ENCODE measurements at places on chromosomes 16 and 17.
A peak's percentile ranks its signal among the peaks of the same experiment; 100 is the strongest.

DNA sequence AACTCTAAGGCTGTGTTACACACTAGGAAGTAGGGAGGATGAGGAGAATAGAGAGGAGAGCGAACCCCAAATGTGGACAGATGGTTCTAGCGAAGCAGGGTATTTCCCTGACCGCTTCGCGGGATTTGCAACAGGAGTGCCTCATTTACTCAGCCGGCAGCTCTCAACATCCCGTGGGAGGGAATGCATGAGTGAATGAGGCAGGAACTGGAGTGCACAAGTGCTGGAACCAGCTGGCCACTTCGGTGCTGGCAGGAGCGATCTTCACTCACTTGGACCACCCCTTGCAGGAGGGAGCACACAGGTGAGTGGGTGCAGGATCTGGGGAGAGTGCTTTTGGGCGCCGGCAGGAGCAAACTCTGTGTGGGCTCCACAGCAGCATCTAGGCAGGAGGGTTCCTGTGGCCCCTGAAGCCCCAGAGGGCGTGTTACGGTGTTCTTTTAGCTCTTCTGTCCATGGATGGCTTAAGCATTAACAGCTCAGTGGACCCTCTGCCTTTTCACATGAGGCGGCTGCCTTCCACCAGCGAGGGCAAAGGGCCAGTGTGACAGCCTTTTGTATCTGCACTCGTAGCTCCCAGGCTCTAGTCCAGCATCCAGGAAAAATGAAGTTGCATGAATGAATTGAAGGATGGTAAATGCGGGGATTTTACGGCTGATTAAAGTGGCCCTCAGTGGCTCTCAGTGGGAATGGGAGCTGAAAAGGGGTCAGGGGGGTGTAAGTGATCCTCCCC is 17.4 kb upstream of the ZNHIT3 start:
- DNase-seq = no peak

DNA sequence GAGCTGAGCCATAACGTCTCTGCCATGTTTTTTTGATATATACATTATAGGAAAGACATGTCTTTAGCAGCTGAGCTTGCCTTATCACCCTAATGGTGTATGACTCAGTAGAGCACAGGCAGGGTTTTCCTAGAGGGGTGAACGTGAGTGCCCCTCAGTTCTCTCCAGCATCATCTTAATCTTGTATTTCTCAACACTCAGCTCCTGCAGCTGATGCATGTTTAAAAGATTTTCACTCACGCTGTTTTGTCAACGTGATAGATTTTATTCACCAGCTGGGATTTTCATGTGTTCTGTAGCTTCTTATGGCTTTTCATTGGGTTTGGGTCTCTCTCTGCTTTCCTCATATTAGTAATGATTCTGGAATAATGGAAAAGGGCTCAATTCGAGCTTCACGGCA is 186.0 kb upstream of the PMFBP1 start:
- no peak for DNase-seq

- DNase-seq = no peak
Measured at GRCh38 chr17:54969658-54970572, 1.4 kb downstream of the STXBP4 start.

- DNase-seq = peak; percentile 60
Measured at GRCh38 chr16:4970010-4970409, 11.9 kb downstream of the SEC14L5 start.

DNA sequence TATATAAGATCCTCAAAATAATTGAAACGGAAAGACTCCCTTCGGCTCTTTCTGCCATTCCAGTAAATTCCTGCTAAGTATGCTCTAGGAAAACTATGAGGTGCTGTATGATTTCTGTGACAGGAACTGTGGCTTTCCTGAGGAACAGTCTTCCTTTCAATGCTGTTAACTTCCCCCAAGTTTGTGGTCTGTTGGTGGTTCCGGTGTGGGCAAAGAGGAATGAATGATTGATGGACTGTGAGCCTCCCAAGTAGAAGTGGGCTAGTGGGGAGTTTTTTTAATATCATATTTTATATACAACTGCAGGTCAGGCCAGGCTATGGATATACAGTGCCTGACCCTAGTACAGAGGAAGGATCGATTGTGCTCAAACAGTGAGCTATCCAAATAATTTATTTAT is 560.7 kb upstream of the RBFOX1 start:
- no peak for DNase-seq

- no peak for DNase-seq
Measured at GRCh38 chr16:89700649-89701424, 668 bp downstream of the SPATA2L start.

DNA sequence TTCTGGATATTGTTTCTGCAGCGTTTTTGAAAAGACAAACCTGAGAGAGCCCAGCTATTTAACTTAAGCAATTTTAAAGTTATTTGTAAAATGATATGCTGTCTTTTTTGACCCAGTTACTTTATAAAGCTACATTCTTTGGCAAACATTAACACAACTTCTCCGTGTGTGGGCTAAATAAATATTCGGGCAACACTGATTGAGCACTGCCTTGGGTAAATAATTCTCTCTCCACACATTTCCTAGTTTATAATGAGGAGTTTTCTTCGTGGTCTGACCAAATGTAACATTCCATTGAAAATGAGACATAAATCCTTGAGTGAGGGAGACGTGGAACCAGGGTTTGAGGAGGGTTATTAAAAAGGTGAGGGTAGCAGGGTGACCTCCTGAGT is 142.8 kb downstream of the WWOX start:
- no peak for DNase-seq

DNA sequence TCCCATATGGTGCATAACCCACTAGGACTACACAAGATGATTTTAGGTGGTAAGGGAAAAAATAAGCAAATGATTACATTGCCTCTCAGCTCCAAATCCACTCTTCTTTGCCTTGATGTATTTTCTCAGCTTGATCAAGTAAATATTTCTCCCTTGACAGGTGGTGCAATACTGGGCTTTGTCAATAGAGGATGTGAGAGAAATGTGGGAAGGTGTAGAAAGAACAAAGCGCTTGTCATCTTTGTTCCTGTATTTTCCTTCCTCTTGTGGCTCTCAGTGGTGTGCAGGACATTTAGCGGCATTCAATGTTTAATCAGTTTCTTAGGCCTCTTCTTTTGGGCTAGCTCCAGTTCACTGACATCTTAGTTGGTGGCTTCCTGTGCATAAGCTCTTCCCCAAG is 1165.8 kb upstream of the GOT2 start:
- no peak for DNase-seq

- DNase-seq = no peak
Measured at GRCh38 chr16:72173997-72174396, 2.0 kb upstream of the PMFBP1 start.

DNA sequence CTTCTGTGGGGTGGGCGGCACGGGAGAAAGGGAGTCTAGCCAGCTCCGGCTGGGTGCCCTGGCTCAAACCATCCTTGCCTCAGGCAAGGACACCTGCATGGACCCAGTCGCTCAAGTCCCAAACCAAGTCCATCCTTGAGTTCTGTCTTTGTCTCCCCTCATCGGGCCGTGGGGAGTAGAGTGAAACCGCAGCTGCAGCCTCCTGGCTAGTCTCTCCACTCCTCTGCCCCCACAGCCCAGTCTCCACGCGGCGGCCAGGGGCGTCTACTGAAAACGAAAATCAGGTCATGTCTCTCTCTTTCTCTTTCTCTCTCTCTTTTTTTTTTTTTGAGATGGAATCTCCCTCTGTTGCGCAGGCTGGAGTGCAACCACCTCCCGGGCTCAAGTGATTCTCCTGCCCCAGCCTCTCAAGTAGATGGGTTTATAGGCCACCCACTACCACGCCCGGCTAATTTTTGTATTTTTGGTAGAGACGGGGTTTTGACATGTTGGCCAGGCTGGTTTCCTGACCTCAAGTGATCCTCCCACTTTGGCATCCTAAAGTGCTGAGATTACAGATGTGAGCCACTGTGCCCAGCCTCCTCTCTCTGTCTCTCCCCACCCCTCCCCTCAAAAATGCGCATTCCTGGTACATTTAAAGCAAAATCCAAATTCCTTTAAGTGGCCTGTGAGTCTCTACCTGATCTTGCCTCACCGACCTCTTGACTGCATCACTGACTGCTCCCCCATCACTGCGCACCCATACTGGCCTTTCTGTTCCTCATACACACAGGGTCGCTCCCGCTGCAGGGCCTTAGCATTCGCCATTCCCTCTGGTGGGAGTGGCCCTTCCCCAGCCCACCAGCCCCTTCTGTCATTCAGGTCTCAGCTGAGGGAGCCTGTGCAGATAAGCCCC is 17.7 kb upstream of the RMI2 start:
- DNase-seq = no peak

- no peak for DNase-seq
Measured at GRCh38 chr17:43438626-43439025, 39.8 kb downstream of the ARL4D start.

- no peak for DNase-seq
Measured at GRCh38 chr16:1787322-1788094, 4.7 kb downstream of the NUBP2 start.

DNA sequence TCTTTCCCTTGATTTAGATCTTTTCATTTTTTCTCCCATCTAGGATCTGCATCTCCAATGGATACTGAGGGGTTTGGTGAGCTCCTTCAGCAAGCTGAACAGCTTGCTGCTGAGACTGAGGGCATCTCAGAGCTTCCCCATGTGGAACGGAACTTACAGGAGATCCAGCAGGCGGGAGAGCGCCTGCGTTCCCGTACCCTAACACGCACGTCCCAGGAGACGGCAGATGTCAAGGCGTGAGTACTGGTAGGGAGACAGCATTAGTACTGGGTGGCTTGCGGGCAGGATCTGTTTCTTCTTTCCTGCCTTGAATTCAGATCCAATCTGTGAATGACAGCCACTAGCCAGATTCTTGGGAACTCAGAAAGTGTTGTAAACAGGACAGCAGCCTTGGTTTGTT is 18.3 kb downstream of the NUP93 start:
- DNase-seq = no peak

GRCh38 chr17:15510361-15510760 is 42.9 kb upstream of the CDRT4 start:
- no peak for DNase-seq

GRCh38 chr17:28404461-28404811 is 1.6 kb downstream of the SLC46A1 start:
- DNase-seq = no peak

DNA sequence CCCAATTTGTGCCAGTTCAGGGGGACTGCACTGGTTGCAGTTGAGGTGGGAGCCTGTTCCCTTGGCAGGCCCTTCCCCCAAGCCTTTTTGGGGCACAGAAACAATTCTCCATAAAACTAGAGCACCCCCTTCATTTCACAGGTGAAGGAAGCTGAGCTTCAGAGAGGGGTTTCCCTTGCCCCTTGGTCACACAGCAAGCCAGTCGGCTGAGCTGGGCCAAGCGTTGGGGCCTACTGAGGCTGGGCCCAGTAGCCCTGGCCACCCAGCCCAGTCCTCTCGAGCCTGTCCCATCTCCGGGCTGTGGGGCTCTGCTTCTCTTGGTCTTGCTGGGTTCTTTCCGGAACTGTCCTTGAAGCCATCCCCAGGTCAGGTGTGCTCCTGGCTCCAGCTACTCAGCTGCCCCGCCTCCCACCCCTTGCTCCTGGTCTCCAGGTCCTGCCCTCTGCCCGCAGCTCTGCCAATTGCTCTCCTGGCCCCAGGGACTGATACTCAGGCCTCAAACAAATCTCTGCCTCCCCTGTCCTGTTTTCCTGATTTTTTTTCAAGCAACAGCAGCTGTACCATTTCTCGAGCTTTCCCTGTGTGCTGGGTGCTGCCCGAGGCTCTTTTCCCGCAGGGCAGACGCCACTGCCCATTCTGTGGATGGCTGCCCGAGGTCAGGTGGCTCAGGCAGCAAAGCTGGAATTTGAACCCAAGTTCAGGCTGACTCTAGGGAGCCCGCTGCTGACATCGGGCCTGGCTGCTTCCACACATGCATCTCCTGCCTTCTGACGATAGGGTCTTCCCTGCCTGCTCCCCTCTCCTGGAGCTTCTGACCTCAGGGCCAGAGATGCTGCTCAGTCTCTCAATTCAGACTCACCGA is 87.4 kb upstream of the NKD1 start:
- DNase-seq = no peak

DNA sequence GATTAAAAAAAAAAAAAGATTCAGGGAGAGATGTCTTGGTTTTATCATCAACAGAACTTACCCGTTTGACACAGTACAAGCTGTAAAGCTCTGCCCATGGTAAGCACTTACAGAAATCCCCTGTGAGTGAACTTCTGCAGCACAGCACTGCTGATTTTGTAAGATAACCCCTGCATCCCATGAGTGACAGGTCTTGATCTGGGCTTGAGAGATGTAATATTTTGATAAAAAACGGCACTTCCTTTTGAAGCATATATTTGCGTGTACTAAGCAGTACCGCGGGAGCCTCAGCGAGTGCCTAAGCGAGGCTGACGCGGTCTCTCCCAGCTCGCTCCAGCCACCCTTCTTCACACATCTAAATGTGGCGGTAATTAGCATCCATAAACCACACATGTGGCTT is 50.5 kb downstream of the IKZF3 start:
- DNase-seq = peak; percentile 77

DNA sequence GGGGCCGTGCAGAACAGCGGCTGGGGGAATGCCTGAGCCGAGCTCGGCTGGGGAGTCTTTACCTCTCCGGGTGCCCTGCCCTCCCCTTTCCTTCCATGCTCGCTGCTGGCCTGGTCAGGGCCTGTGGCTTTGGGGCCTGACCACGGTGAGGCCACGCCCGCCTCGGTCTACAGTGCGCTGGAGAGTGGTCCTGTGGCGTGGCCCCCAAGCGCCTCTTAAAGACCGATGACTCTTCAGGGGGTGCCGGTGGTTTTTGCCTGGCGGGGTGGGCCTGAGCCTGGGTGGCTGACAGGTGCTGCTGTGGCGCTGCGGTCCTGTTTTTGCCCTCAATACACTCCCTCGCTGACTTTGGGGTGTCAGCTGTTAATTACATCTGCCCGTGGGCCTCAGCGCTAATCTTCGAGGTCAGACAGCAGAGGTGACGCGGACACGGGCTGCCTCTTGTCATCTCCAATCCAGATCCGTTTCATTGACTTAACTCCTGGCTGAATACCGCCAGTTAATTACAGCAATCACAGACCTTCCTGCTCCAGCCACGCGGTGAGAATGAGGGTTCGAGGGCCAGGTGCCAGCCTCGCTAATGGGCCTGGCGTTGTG is 29.7 kb downstream of the GSE1 start:
- DNase-seq = no peak

- DNase-seq = no peak
Measured at GRCh38 chr17:59423903-59424302, 92.4 kb downstream of the YPEL2 start.

GRCh38 chr16:26457095-26457494 is 609.6 kb upstream of the C16orf82 start:
- no peak for DNase-seq

GRCh38 chr17:1907909-1908698 is 78.3 kb downstream of the RPA1 start:
- DNase-seq = no peak

Data from DND-41 (cell line).